ENCODE measurements at places on chromosomes 5 and 9.

DNA sequence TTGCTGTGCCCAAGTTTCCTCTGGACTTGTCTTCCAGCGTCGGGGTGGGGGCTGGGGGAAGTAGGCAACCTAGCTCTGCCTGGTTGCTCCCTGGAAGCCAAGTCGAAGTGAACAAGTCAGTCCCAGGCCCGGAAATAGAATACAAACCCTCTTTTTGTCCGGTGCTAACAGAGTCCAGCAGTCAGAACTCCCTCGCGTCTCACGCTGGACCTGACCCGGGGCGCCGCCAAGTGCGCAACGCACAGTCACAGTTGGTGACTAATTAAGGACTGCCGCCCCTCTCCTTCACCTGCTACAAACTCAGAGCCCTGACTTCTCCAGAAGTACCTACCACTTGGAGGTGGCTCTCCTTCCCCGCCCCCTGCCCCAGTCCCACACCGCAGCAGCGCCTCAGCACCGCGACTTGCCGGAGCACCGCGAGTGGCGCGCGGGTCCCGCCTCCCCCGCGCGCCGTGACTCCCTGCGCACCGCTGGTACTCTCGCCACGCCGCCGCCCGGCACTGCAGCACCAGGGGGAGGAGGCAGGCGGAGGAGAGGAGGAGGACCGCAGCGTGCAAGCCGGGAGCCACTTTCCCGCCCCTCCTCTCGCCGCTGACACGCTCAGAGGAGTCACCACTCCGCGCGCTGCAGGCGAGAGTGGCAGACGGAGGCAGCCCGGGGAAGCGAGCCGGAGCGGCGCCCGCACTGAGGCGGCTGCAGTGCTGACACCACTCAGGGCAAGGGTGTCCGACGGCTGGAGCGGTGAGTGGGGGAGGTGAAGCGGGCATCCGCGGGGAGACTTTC, at the start of gene SV2C:
Gene SV2C (plus strand): TSS at position 612 of the 783 bp plus-strand sequence. CDS start 48,368 bp downstream, outside the sequence.
- no peak for DNase-seq

GRCh38 chr5:36701085-36701698, 94.8 kb downstream of the SLC1A3 start:
- DNase-seq, result no peak

DNA sequence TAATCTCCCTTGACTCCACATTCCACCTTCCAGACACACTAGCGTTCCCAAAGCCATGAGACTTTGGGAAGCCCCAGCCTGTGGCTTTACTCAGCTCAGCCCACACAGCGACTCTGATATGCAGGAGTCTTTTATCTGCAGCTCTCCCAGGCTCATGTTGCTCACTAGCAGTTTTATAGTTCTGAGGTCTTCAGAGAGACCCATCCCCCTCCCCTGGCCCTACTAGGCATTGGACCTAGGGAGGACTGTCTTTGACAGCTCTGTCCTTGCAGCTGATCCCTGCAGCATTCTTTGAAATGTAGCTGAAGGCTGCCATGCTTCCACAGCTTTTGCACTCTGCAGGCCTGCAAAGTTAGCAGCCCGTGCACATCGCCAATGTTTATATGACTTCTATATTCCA, 19.9 kb upstream of the CYLC2 start:
- no peak for DNase-seq

GRCh38 chr9:21796768-21797167, 5.7 kb upstream of the MTAP start:
- DNase-seq, result no peak

GRCh38 chr5:154359221-154359573, 86.6 kb upstream of the SAP30L start:
- DNase-seq, result no peak

DNA sequence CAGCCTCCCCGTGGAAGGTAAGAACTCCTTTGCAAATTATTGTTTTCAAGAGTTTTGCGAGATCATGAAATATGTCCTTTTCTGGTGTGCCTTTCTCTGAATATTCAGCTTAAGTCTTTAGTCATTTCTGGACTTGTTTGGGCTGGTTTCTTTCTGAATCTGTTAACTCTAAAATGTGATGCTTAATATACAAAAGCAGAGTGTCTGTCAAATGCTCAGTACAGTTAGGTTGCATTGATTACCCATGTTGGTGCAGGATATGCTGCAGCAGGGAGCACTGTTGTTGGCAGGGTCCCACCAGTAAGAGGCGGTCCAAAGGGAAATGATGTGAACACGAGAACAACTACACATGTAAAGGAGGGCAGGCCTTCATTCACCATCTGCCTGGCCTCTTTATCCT, 47.7 kb downstream of the SPTAN1 start:
- no peak for DNase-seq

DNA sequence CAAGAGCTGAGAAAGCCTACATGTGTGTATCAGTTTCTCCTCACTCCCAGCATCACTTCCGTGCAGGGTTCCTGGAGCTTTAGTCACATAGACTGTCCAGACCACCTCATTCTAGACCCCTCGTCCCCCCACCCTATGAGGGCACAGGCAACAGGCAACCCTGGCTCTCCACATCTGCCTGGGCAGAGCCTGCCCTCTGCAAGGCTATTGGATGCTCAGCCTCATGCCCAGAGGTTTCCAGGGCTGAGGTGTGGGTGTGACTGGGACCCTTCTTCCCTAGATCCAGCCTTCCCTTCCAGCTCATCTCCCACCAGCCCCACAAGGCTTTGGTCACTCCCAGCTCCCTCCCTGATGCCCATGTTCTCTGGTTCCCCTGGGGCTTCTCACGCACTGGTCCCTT, 161.4 kb downstream of the PAX5 start:
- no peak for DNase-seq

- DNase-seq, result no peak
Observed at GRCh38 chr9:29060041-29060440, 1486.8 kb upstream of the C9orf72 start.

GRCh38 chr5:93145767-93146166, 435.3 kb downstream of the NR2F1-AS1 start:
- no peak for DNase-seq

- no peak for DNase-seq
Observed at GRCh38 chr5:135271533-135272310, 127.3 kb downstream of the MACROH2A1 start.

GRCh38 chr5:135205632-135206349, 171.8 kb upstream of the PITX1 start:
- no peak for DNase-seq

DNA sequence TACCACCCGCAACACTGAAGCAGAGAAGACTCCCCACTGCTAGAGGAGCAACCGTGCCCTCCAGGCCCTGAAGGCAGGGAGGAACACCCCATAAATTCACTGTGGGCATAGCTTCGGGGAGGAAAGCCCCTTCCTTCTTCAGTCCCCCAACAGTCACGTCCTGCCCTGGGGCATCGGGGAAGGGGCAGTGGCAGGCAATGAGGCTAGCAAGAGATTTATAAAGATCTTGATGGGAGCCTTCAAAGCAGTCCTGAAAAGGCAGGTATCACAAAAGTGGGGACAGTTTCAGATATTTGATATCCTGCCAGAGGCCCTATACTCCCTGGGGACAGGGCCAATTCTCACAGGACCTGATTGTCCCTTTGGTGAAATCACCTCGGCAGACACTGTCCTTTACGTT, 16.9 kb upstream of the TRIM14 start:
- no peak for DNase-seq

GRCh38 chr5:16879650-16880049, 56.4 kb downstream of the MYO10 start:
- DNase-seq, result no peak

GRCh38 chr9:117823576-117823975, 119.4 kb downstream of the TLR4 start:
- DNase-seq, result no peak

DNA sequence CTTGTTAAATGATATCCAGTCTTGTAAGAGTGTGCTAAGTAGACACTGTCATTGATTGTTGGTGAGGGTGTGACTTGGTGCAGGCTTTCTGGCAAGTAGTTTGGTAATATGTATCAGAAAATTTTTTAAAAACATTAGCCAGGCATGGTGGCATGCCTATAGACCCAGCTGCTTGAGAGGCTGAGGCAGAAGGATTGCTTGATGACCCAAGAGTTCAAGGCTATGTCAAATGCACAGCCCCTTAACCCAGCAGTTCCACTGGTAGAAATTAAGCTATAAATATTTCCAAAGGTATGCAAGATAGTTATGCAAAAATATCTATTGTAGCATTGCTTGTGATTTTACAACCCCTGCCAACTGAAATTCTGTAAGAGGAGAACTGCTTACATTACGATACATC, 24.2 kb downstream of the ZBTB43 start:
- DNase-seq, result no peak

GRCh38 chr5:17156463-17156862, 61.0 kb upstream of the BASP1 start:
- DNase-seq, result no peak

DNA sequence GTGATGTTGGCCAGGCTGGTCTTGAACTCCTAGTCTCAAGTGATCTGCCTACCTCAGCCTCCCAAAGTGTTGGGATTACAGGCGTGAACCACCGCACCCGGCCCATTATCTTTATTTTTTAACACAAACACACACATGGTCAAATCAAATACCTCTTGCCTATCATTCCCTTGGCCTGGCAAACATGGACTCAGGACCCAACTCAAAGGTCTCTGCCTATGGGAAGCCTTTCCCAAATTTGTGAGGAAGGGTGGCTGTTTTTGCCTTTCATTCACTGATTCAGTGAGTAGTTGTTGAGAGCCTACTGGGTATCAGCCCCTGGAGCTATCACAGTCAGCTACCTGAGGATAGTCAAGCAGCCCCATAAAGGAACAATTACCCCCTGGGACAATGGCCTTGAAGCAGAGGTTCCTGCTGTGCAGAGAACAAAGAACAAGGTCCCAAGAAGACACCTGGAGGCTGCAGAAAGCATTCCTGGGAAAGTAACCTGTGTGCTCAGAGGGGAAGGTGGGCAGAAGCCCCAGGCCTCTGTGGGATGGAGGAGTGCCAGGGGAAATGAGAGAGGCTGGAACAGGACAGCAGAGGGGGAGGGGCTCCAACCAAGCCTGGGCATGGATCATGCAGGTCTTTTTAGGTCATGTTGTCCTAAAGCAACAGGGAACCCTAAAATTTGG, 126.4 kb downstream of the CRB2 start:
- no peak for DNase-seq

DNA sequence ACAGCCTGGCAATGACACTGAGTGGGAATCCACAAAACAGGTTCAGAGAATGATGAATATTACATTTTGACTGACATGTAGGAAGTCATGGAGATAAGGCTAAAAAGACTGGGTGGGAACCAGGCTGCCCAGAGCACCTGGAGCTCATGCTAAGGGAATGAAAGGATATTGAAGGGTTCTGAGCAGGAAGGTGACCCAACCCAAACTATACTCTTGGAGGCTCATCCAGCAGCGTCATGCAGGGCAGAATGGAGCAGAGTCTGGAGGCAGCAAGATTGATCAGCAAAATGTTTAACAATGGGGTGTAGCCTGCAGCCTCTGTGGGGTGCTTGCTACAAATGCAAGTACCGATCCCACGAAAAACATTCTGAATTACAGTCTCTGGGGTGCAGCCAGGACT, 120.2 kb downstream of the PSD2 start:
- DNase-seq, result no peak

- no peak for DNase-seq
Observed at GRCh38 chr5:135441919-135442318, 5.2 kb downstream of the DCANP1 start.

- no peak for DNase-seq
Observed at GRCh38 chr5:181105391-181106025, 25.5 kb downstream of the OR2V1 start.

- DNase-seq, result no peak
Observed at GRCh38 chr9:107571148-107571547, 81.6 kb upstream of the KLF4 start.

DNA sequence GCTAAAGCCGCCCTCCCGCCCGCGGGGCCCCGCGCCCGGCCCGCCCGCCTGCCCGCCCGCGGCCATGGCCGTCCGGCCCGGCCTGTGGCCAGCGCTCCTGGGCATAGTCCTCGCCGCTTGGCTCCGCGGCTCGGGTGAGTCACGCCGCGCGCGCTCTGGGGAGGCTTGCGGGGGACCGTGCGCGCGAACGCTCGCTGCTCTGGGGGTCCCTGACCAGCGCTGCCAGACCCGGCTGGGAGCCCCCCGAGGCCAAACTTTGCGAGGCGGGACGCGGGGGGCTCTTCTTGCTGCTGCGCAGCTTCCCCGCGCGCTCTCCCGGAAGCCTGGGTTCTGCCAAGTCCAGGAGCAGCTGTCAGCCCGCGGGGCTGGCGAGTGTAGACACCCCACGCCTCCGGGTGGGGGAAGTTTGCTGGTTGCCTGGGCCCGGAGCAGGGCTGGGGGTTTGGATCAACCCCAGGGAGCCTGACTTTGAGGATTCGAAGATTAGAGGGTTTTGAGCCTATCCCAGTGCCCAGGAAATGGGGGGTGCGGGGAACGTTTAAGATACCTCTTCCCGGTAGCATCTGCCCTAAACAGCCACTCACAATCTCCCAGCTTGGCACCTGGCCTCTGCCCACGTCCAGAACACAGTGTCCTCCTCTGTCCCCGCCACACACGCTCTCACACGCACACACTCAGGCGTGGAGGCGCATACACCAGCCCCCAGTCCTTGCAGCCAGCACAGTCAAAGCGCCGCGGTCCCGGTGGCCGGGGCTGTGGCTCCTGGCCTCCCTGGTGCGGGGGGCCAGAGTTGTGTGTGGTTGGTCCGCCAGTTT, 535 bp downstream of the UNC5A start:
- DNase-seq, result no peak

DNA sequence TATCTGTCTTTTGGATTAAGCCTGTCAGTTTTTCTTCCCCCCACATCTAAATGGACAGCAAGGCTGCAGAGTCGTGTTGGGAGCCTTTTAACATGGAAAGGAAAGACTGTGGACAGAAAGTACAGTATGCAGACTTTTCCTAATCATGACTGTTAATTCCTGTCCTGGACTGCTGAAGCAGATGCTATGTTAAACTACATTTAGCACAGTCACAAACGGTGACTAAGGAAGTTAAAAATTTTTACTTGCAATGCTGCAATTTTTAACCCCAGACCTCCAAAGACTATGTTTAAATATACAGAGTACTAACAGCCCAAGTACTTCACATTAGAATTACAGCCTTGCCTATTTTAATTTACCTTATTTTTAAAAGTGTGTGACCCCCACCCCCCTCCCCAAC, 51.8 kb downstream of the ELAVL2 start:
- no peak for DNase-seq

DNA sequence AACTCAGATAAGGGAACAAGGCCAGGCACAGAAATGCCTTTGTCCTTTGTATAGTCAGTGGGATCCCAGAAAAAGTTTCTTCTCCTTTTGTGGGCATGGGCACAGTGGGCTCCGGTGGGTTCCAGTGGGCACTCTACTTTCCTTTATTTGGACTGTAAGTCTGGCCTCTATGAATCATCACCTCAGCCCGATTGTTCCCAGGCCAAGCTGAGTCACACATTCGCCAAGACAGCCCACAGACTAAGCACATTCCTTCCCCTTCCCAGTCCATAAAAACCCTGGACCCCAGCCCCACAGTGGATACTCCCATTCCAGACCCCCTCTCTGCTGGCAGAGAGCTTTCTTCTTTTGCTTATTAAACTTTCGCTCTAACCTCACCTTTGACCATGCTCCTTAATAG, 165.0 kb downstream of the FBXL17 start:
- DNase-seq, result peak; percentile 31

DNA sequence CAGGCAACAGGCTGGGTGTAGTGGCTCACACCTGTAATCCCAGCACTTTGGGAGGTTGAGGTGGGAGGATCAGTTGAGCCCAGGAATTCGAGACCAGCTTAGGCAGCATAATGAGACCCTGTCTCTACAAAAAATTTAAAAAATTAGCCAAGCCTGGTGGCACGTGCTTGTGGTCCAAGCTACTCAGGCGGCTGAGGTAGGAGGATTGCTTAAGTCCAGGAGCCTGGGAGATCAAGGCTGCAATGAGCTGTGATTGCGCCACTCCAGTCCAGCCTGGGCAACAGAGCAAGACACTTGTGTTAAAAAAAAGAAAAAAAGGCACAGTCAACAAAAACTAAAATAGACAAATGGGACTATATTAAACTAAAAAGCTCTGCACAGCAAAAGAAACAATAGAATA, 29.3 kb downstream of the ATP6V0E1 start:
- DNase-seq, result no peak
